Stimulated activated CD8-positive, alpha-beta memory T cell treated with anti-CD3 and anti-CD28 coated beads, Interleukin-2, amount 100 ng/mL, for 1 hour (primary cell): ENCODE measurements at places on chromosomes 7 and 10.
A peak's percentile ranks its signal among the peaks of the same experiment; 100 is the strongest.

- DNase-seq, result no peak
Measured at GRCh38 chr7:138842111-138842510, 44.1 kb upstream of the ATP6V0A4 start.

GRCh38 chr10:97612386-97612785 lies 20.9 kb downstream of the MORN4 start:
- no peak for DNase-seq

DNA sequence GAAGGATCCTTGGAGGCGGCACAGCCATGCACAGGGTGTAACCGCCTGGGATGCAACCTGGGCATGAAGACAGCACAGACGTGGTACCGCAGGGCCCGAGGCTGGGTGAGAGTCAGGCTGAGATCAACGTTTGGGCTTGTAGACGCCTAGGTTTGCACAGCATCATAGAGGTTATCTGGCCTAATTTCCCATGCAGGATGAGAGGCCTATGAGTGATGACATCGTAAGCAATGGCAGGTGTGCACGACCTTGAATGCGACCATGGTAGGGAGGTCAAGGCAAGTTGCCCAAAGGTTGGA lies 7.5 kb downstream of the CALML3 start:
- no peak for DNase-seq

GRCh38 chr7:37118004-37118403 lies 330.7 kb downstream of the ELMO1 start:
- DNase-seq, result no peak

DNA sequence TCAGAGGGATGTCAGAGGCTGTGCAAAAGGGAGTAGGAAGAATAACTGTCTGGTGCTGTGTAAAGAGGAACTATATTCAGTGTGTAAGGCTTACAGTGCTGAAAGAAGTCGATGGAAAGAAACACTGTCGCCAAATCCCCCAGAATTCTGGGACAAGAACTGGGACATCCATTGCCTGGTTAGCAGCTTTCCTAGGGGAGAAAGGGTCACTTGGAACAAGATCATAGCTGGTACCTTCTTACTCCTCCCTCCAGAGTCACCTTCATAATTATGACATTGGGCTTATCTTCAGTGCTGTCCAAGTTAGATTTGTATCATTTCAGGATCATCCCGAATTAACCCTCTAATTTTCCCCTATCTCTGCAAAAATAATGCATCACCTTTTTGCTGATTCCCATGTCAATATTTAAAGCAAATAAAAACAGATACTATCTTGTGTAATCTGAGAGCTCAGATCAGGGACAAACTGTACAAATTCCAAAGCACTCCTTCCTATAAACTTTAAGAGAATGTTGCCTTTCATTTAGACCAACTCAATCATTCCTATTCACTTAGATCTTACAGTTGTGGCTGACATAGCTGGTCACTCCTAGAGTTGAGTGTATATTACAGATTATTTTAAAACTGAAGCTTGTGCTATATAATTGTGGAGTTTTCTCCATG lies 96.5 kb downstream of the DNAH11 start:
- DNase-seq, result no peak

- DNase-seq, result no peak
Measured at GRCh38 chr7:29013082-29013695, 55.1 kb upstream of the TRIL start.

GRCh38 chr7:114405427-114405826 lies 9.2 kb upstream of the FOXP2 start:
- DNase-seq, result no peak

GRCh38 chr7:35365523-35365922 lies 111.6 kb upstream of the TBX20 start:
- DNase-seq, result no peak

DNA sequence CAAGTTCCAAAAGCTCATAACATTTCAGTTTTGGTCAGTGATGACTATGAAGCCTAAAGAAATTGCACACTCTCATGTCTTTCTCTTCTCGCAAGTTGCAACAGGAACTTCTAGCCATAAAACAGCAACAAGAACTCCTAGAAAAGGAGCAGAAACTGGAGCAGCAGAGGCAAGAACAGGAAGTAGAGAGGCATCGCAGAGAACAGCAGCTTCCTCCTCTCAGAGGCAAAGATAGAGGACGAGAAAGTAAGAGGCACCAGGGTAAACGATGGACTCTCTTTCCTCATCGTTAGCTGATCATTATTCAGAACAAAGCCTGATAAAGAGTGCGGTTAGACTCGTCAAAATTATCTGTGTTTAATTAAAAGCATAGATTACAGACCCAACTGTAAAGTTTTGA lies 94.7 kb downstream of the HDAC9 start:
- DNase-seq, result no peak

- DNase-seq, result no peak
Measured at GRCh38 chr10:47186941-47187340, 113.1 kb upstream of the GDF10 start.

- DNase-seq, result no peak
Measured at GRCh38 chr7:158606129-158606528, 18.5 kb upstream of the PTPRN2 start.

DNA sequence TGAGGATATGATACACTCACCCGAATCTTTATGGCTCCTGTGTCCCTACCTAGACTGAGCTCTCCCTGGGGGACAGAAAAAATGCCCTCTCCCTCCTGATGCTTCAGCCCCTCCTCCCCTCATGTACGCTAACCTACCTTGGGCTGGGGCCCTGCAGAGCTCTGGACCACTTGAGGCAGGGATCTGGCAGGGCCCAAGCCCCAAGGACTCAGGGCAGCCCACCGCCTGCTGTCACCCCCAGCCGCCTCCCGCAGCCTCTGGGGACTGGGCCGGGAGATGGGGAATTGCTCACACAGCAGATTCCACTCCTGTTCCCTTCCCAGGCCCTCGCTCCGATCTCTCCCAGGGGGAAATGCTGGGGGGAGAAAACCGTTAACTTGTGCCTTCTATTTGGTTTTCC lies 32.9 kb upstream of the LBX1 start:
- DNase-seq, result no peak

DNA sequence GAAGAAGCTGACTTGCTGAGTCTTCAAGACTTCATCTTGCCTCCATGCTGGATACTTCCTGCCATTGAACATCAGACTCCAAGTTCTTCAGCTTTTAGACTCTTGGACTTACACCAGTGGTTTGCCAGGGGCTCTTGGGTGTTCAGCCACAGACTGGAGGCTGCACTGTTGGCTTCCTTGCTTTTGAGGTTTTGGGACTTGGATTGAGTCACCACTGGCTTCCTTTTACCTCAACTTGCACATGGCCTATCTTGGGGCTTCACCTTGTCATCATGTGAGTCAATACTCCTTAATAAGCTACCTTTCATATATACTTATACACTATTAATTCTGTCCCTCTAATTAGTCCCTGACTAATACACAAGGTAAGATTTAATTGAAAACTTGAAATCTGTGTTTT lies 361.7 kb upstream of the SEMA3C start:
- DNase-seq, result no peak

DNA sequence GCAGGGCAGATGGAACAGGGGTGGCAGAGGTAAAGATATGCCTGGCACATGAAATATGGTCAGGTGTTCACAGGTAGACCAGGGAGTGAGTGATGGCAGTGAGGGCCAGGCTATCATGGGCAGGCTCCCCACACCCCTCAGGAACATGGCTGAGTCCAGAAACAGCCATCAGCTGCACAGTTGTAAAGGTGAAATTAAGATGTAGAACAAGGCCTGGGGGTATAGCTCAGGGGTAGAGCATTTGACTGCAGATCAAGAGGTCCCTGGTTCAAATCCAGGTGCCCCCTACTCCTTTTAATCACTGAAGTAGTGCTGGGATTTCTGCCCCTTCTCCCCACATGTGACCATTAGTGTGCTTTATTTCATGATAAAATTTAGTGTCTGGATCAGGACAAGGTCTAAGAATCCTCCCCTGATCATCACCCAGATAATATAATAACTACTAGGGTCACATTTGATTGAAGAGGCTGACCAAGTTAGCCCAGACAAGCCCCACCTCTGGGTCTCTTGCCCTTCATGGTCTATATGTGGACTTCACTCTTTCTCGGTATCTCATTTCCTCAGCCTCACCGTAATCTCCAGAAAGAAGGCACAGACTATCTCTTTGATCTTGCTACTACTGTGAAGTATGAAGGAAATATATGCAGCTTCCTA lies 69.0 kb downstream of the ZNF783 start:
- DNase-seq, result no peak

- peak; percentile 36 for DNase-seq
Measured at GRCh38 chr10:11742009-11742778, at the start of gene ECHDC3. ECHDC3 (plus strand) TSS chr10:11742382; CDS start chr10:11742577, 195 bp downstream.

DNA sequence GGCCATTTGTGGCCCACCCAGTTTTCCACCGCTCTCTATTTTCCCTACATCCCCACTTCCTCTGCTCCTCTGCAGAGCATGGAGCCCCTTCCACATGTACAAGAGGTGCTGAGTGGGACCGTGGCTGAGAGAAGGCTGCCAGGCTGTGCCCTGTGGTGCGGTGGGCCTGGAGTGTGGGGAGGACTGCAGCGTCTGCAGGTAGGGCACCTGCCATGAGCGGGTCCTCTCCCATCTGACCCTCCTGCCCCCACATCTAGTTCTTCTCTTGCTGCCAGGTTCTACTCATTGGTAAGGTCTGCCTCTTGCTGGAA lies 145.6 kb upstream of the FAM20C start:
- no peak for DNase-seq

- DNase-seq, result no peak
Measured at GRCh38 chr7:47026780-47027361, 555.0 kb downstream of the TNS3 start.

GRCh38 chr7:29494350-29494749 lies 69.3 kb upstream of the PRR15 start:
- no peak for DNase-seq

DNA sequence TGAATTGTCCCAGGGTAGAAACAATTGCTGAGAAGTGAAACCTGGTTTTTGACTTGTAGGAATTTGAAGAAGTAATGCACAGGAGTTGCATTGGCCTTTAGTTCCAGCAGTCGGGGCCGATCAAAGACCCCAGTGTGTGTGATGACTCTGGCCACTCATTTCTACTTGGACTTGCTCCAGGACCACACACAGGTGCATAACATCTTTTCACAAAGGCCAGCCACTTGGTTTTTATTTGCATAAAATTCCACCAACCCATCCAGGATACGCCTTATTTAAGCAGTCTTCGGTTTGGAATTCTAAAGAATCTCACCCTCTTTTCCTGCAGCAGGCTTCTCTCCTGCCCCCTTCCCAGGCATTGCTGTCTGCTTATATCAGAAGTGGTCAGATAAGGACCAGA lies 162.0 kb upstream of the HABP2 start:
- no peak for DNase-seq

DNA sequence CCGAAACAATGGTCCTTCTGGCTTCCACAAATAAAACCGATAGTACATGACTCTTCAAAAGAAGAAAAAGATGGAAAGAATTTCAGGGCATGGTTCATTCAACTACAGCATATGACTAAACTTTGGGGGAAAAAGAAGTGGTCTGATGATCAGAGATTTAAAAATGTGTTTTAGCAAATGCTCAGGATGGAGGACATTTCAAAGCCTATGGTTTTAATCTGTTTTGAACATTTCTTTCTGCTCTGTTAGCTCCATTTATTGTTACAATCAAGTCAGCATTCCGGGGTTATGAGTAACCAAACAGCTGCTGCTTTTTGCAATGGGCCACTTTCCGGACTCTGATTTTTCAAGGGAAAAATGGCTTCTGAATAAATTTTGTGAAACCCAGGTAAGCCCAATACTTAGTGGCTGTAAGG lies 142.4 kb downstream of the CUBN start:
- DNase-seq, result no peak

DNA sequence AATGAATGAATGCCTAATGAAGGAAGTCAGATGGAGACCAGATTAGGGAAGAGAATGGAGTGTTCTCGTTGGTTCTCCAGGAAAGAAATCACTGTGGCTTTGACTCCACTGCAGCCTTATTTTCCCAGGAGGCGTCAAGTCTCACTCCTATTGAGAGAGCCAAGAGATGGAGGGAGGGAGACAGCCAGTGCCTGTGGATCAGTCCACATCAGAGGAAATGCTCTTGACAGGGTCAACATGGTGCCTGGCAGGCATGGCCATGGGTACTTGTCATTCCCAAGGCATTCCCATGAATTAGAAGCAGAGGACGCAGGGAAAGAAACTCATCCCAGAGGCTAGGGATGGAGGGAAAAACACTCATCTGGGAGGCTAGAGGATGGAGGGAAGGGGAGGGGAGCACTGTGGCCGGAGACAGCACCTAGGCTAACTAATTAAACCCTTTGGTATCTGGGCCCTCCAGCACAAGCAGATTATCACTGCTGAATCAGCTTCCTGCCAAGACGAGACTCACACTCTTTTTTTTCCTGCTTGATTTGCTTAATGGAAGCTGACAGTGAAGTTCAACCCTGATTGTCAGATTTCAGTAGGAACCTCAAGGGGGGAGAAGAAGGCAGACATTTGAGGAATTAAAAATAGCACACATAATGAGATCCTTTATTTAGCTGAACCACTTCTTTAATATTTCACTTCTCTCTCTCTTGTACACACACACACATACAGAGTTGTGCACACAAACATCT lies 1233.2 kb upstream of the AUTS2 start:
- no peak for DNase-seq

GRCh38 chr10:6964543-6964942 lies 384.5 kb upstream of the PRKCQ start:
- no peak for DNase-seq

DNA sequence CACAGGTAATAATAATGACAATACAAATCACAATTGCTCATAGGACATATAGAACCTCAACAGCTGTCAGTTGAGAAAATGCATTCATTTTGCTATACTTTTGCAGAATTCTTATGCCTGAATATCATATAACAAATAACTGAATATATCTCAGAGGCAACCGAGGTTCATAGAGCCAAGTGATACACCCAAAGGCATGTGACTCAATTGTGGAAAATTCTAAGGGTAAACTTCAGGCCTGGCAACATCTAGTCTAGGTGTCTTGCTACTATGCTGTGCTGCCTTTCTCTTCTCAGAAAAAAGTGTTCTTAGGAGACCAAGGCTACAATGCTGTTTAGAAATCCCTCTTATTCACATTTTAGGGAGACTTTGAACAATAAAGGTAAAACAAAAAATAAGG lies 270.7 kb downstream of the BAMBI start:
- DNase-seq, result no peak

GRCh38 chr10:46559231-46559671 lies 2.8 kb upstream of the GPRIN2 start:
- no peak for DNase-seq

GRCh38 chr10:74433993-74434392 lies 283.0 kb downstream of the ADK start:
- DNase-seq, result no peak

GRCh38 chr7:30168835-30169573 lies 34.2 kb downstream of the MTURN start:
- DNase-seq, result no peak

DNA sequence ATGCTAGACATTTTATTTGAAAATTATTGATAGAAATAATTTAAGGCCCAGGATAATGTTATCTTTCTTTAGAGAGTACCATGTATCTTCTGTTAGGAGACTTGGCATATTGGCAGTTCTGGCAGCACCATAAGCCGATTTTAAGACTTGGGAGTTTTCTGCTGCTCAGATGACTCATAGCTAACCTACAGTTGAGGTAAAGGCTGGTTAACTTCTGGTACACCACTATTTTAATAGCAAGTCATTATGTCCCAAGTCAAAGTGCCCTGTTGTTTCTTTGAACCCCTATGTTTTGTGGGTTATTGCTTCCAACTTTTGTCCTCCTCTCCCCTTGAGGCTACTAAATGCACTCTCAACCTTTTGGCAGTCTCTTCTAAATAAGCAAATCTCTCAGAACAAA lies 25.2 kb downstream of the ATRNL1 start:
- no peak for DNase-seq
